ENCODE measurements at places on chromosomes 4 and X. TPM values are rescaled to one million over a fixed set of nuclear protein-coding genes. Genes with fewer than 3 reads are reported as not detected.

Gene NPY1R
- 2.7 TPM for total RNA-seq

Gene SHISA3
- 0.28 TPM for total RNA-seq

Gene EVC2
- total RNA-seq: 1.7 TPM

GRCh38 chr4:23539969-23540569 is 349.8 kb downstream of the PPARGC1A start:
- H3K36me3 ChIP-seq: no peaks in the 10 kb centered on the region
- no peak overlapping the region for H3K27ac ChIP-seq
- no peak overlapping the region for H3K4me3 ChIP-seq

DNA sequence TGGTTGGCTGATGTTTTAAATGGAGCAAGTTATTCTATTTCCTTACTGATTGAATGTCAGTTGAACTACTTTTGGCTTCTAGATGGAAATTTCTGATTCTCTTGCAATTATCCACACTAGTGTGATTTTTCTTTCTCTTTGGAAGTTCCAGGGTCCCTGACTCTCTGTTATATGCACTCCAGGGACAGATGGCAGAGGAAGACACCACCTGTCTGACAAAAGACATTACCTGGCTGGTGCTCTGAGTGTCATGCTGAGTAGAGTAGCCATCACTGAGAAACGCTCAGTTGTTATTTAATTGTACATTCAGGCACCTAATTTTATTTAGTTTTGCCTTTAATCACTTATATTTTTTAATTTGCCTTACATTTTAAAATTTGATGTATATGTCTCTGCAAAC is 105.4 kb upstream of the TLL1 start:
- H3K27me3 ChIP-seq: no peaks in the 10 kb centered on the region
- DNase-seq: no peak
- H3K27ac ChIP-seq: no peak overlapping the region
- H3K4me3 ChIP-seq: no peak overlapping the region
- H3K36me3 ChIP-seq: no peaks in the 10 kb centered on the region
- no peaks in the 10 kb centered on the region for H3K4me1 ChIP-seq

- DNase-seq: no peak
- no peaks in the 10 kb centered on the region for H3K27me3 ChIP-seq
- no peak overlapping the region for H3K27ac ChIP-seq
- H3K36me3 ChIP-seq: no peaks in the 10 kb centered on the region
Measured at GRCh38 chr4:163621821-163622220, 127.3 kb downstream of the TMA16 start.

GRCh38 chrX:55008571-55009358 is 8.6 kb downstream of the APEX2 start:
- DNase-seq: no peak
- H3K4me3 ChIP-seq: no peak overlapping the region
- H3K27ac ChIP-seq: peak overlapping the region; percentile 52
- H3K27me3 ChIP-seq: no peaks in the 10 kb centered on the region

Data from thymus (tissue), 14 donors.